Activated CD8-positive, alpha-beta T cell treated with anti-CD3 and anti-CD28 coated beads, Interleukin-2, amount 10 ng/mL, durations not matched to agents 7 days and 5 days (primary cell): ENCODE measurements at places on chromosomes 7 and 10. TPM values are rescaled to one million over a fixed set of nuclear protein-coding genes. Genes with fewer than 3 reads are reported as not detected.

Gene MTERF1
- 16.2 TPM for total RNA-seq

Gene MUC12
- not detected for total RNA-seq

DNA sequence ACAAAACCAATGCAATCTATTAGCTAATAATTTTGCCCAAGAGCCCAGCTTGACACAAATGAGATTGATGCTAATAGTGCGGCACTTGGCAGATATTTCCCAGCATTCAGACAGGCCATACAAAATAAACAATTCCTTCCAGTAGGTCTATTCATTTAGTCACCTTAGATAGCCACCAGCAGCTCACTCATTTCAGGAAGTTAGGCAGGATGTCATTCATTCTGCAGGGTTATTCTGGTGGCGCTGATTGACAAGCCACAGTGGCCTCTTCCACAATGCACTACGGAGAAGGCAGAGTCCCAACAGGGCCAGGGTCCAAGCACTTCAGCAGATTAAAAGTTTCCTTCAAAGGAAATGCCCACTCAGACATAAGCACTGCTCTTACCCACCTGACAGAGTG lies 55.8 kb downstream of the PIK3AP1 start:
- H3K36me3 ChIP-seq = no peaks in the 10 kb centered on the region
- H3K27ac ChIP-seq = no peak overlapping the region
- no peak overlapping the region for H3K4me3 ChIP-seq
- no peak for DNase-seq
- no peaks in the 10 kb centered on the region for H3K27me3 ChIP-seq

DNA sequence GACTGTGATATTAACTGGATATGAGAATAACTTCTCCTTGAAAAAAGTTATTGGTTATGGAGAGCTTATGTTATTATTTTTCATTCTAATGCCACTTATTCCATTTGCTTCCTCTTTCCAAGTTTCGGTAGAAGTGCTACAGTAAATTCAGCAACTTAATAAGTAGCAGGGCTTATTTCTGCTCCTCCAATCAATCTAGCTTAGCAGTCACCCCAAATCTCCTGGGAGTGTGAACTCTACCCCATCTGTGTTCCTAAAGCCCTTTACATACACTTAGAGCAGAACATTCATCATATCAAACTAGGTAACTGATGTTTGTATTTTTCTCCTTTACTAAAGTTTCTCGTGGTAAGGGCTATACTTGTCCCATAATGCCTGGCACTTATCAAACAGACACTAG lies 8.7 kb downstream of the ARL3 start:
- H3K4me3 ChIP-seq = no peak overlapping the region
- peaks cover 4% of the 10 kb centered on the region for H3K36me3 ChIP-seq
- no peak for DNase-seq
- H3K27ac ChIP-seq = no peak overlapping the region
- no peaks in the 10 kb centered on the region for H3K27me3 ChIP-seq

DNA sequence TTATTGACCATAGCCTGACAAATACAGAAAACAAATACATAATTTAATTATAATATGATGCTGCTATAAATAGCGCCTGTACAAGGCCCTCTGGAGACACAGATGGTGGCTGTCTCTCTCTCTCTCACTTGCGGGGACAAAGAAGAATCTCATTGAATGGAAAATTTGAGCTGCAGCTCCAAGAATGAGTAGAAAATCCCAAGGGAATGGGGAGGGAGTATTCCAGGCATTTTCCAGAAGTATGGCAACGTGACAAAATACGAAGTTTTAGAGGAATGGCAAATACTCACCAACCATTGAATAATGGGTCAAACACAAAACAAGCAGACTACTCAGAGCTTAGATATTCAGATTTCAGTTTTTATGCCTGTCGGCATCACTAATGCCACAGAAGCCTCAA lies 179.9 kb downstream of the NRP1 start:
- H3K36me3 ChIP-seq = no peaks in the 10 kb centered on the region
- no peak overlapping the region for H3K27ac ChIP-seq
- peaks cover 23% of the 10 kb centered on the region for H3K4me1 ChIP-seq
- peaks cover 2% of the 10 kb centered on the region for H3K27me3 ChIP-seq
- no peak for DNase-seq

Gene MAGI2
- 0.05 TPM for total RNA-seq

- DNase-seq = no peak
Observed at GRCh38 chr7:126589068-126589684, 663.6 kb downstream of the GRM8 start.

Gene TUBAL3
- total RNA-seq = not detected

DNA sequence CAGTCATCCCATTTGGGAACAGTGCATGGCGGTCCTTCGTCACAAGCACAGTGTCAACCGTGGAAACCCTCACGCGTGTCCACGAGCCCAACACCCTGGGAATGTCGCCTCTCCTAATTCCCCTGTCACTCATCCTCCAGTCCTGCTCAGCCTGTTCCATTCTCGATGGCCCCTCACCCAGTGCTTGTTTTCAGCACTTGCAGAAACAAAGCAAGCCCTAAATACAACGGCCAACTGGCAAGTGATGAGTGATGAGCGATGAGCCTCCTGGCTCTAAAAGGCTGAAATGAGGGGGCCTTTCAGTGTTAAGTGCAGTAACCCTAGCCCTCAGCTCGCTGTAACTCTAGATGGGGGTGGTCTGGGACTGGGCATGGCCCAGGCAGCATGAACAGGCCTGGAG lies 22.6 kb downstream of the NKX2-3 start:
- H3K27me3 ChIP-seq = peaks cover 47% of the 10 kb centered on the region
- H3K4me1 ChIP-seq = peaks cover 10% of the 10 kb centered on the region
- H3K4me3 ChIP-seq = no peak overlapping the region
- no peak overlapping the region for H3K27ac ChIP-seq
- DNase-seq = no peak

- no peaks in the 10 kb centered on the region for H3K4me1 ChIP-seq
- H3K36me3 ChIP-seq = peaks cover 11% of the 10 kb centered on the region
Observed at GRCh38 chr10:119796039-119796438, 70.2 kb downstream of the INPP5F start.

DNA sequence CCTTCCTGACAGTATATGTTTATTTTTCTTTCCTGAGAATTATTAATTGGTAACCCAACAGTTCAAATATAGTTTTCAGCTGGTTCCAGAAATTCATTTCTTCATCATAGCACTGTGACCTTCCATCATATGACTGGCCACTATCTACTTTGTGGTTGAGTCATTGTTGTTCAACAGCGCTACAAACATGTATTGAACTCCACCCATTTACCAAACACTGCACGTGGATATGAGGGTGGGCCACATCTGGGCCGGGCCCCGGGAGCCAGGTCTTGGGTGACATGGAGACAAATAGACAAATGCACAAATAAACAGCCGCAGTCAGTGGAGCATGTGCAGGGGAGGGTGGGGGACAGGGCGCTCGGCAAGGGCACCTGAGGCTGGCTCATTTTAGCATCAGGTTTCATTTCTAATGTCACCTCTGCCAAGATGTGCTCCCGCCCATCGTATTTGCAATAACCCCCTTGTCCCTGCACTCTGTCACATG lies 24.0 kb upstream of the EEPD1 start:
- no peak overlapping the region for H3K4me3 ChIP-seq
- H3K36me3 ChIP-seq = no peaks in the 10 kb centered on the region
- no peak overlapping the region for H3K27ac ChIP-seq
- H3K4me1 ChIP-seq = no peaks in the 10 kb centered on the region
- no peaks in the 10 kb centered on the region for H3K27me3 ChIP-seq

- H3K27me3 ChIP-seq = no peaks in the 10 kb centered on the region
- no peak overlapping the region for H3K4me3 ChIP-seq
- DNase-seq = no peak
- H3K36me3 ChIP-seq = no peaks in the 10 kb centered on the region
Observed at GRCh38 chr7:129257168-129257567, 32.3 kb downstream of the AHCYL2 start.

Gene SSC4D
- 0.47 TPM for total RNA-seq

Gene SERPINE1
- 0.47 TPM for total RNA-seq

Gene OPALIN
- total RNA-seq = not detected
